ENCODE measurements at places on chromosomes 16 and 17.

DNA sequence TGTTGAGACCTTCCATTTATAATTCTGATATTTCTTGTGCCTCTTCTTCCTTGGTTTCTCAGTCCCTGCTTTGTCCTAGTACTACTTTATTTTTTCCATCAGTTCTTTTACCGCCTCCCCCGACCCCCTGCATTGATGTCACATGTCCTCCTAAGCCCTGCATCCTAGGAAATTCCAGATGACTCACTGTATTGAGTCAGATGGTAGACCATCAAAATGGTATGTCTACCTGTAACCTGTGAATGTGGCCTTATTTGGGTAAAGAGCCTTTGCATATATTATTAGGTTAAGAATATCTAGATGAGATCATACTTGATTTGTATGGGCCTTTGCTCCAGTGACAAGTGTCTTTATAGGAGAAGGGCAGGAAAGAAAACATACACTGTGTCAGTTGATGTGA, 515.3 kb upstream of the CA10 start:
- DNase-seq: no peak

DNA sequence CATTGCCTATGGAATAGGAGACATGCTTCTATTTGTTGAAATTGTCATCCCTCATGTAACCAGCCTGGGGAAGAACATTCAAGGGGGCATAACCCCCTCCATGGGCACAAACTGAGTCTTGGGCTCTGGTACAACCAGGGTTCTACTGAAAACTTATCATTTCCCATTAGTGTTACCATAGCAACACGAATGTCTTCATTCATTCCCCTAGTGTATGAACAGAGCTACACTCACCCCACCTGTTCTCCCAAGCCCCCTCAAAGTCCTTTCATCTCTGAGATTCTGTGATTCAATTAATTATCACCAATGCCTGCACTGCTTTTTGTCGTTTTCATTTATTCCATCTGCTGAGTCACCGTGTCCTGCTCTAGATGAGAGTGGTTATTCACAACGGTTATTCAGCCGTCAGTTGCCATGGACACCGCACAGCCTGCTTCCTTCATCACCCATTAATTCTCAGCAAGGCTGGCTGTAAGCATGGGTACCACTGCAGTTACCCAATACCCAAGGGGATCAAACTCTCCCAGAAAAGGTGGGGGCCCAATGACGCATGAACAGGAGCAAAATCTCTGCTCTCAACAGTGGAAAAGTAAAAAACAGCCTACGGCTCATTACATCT, 1.6 kb upstream of the GAST start:
- peak; percentile 58 for DNase-seq

- no peak for DNase-seq
Measured at GRCh38 chr16:81940781-81941560, 70.3 kb downstream of the SDR42E1 start.

DNA sequence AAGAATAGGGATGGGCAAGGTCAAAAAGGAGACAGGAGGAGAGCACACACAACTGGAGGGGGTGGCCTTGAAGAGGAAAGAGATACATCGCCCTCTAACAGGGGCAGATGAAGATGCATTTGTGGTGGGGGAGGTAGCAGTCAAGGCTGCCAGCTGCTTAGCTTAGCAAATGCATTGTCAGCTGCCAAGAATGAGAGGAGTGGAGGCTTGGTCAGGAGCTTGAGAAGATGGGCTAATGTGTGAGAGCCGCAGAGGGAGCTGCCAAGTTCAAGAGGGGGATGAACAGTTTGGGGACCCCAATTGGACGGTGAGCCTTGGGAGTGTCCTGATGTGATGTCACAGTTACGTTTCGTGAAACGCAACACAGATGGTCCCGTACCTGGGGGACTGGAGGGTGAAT, 28.9 kb upstream of the GNA13 start:
- DNase-seq: no peak

GRCh38 chr16:49621241-49622083, 234.4 kb downstream of the ZNF423 start:
- no peak for DNase-seq

GRCh38 chr17:64133546-64134215, 3.7 kb upstream of the ERN1 start:
- DNase-seq: no peak

DNA sequence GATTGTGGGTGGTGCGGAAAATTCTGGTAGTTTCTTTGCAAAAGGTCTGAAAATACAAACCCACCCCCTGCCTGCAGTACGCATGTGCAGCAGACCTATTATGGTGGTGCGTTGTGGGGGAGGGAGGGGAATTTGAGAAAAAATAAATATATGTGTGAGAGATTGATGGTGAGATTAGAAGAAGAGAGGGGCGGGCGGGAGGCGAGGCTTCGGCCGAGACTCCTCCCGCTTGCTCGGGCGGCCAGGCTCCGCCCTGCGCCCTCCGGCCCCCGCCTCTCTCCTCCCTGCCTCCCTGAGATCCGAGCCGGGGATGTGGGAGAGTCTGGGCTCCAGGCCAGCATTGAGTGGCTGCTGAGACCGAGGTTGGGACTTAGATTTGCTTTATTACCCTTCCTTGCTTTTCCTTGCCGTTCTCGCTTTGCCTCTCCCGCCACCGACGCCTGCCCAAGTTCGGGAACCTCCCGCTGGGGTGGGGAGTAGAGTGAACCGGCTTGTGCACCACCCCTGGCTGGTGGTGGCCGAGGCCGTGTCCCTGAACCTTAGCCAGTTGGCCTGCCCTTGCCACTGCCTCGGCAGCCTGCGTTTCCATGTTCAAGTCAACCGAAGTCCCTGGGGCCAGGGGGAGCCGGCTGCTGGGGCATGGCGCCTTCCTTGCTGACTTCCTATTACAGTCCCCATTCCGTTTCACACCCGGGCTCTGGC, 956 bp upstream of the CHD3 start:
- DNase-seq: peak; percentile 78

- no peak for DNase-seq
Measured at GRCh38 chr16:79769270-79769927, 168.9 kb upstream of the MAF start.

DNA sequence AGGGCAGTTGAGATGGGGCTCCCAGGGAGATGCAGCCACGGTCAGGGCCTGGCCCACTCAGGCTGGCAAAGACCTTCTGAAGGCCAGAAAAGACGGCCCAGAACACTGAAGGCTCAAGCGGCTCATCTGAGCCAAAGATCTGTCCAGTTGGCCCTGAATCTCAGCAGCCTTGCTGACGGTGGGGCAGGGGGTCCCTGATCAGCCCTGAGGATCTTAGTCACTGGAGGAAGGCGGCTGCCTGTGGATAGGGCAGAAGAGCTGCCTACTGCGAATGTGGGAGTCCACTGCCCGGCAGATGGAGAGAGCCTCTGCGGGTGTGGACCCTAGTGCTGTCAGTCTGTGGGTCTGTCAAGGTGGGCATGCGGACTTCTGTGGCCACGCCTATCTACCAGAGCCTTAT, 1738.2 kb downstream of the TP53TG3F start:
- no peak for DNase-seq

DNA sequence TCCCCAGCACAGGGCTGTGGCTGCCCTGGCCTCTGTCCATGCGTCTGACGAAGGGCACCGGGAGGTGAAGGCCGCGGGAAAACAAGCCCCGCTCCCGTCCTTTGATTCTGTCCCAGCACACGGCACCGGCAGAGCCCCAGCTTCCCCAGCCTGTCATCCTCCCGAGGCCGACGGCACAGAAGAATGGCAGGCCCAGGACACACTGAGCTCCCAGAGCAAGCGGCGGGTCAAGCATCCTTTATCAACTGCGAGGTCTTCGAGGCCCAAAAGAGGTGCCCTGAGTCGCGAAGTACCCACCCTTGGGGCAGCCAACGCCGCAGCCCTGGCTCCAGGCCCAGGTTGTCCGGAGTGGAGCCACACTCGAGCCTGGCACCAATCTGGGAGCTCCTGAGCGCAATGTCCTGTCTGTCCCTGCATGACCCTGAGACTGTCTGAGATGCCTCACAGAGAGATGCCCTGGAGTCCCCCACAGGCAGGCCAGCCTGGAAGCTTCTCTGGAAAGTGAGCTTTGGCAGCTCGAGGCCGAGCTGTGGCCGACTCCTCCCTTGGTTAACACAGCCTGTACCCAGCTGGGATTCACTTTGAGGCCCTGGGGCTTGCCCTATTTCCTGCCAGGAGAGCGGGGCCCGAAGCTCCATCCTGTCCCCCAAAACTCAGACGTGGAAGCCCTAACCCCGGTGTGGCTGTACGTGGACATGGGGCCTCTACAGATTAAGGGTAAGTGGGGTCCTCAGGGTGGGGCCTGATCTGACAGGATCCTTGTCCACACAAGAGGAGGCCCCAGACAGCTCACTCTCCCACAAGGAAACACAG, 23.3 kb downstream of the SLC7A5 start:
- no peak for DNase-seq

DNA sequence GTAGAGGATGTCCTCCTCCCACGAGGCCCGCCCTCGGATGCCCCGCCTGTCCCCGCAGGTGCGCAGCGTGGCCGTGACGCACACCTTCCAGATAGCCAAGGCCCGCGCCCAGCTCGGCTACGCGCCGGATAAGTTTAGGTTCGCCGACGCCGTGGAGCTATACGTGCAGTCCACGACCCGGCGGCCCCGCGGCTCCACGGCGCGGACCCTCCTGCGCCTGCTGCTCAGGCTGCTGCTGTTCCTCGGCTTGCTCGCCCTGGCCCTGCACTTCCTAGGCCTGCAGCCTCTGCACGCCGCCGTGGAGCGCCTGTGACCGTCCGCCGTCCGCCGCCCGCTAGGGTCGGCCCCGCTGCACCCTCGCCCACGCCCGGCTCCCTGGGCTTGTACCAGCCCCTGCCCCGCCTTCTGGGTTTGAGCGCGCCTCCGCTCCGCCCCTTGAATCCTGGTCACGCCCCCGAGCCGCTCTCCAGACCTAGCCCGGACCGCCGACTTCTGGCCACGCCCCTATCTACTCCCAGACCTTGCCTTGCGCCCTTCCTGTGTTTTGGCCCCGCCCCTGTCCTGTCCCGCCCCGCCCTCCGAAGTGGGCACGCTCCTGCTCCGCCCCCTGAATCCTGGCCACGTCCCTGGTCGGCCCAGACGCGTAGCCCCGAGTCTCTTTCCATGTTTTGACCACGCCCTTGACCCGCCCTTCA, 15.8 kb upstream of the EEF2K start:
- DNase-seq: peak; percentile 96

- DNase-seq: no peak
Measured at GRCh38 chr17:31494259-31495021, 103.0 kb downstream of the RAB11FIP4 start.

DNA sequence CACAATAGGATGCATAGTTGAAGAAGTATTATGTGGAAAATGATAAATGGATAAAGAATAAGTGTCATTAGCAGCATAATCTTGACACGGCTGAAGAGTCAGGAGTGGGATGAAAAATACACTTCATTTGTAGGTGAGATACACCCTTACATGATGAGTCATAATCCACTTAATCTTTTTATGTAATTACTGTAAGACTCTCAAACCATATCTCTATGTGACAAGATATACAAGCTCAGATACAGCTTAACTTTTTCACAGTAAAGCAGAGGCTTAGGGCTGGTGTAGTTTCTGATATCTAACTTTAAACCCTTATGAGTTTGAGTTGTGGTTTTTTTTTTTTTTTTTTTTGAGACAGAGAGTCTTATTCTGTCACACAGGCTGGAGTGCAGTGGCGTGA, 101.2 kb downstream of the FTO start:
- DNase-seq: no peak

DNA sequence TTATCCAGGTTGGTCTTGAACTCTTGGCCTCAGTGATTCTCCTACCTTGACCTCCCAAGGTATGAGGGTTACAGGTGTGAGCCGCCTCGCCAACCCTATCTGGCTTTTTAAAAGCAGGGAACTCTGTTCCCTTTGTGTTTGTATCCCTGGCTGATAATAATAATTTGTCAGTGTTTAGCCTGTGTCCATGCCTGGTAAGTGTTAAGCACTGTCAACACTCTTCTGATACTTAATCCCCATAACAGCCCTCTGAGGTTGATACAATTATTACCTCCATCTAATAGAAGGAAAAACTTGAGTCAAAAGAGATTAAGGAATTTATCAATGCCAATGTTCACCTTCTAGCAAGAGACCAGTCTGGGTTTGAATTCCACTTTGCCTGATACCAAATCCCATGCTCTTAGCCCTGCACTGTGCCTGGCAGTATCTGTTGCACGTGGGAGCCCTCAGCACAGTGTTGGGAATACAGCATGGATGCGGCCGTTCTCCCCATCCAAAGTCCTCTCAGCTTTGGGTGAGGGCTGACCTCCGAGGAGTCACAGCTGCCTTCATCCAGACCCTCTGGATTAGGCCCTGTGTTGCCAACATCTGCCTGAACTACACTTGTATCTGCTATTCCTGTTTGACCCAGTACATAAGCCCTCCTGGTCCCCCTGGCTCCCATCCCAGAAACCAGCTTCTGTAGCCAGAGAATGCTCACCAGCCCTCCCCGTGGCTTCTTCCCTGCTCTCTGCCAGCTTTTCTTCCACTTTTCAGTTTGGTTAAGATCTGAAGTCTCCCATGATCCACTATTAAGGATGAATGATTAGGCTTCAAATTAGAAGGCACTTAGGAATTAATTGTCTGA, 335.6 kb upstream of the ASIC2 start:
- DNase-seq: no peak

- no peak for DNase-seq
Measured at GRCh38 chr17:2374549-2375285, 26.1 kb downstream of the MNT start.

DNA sequence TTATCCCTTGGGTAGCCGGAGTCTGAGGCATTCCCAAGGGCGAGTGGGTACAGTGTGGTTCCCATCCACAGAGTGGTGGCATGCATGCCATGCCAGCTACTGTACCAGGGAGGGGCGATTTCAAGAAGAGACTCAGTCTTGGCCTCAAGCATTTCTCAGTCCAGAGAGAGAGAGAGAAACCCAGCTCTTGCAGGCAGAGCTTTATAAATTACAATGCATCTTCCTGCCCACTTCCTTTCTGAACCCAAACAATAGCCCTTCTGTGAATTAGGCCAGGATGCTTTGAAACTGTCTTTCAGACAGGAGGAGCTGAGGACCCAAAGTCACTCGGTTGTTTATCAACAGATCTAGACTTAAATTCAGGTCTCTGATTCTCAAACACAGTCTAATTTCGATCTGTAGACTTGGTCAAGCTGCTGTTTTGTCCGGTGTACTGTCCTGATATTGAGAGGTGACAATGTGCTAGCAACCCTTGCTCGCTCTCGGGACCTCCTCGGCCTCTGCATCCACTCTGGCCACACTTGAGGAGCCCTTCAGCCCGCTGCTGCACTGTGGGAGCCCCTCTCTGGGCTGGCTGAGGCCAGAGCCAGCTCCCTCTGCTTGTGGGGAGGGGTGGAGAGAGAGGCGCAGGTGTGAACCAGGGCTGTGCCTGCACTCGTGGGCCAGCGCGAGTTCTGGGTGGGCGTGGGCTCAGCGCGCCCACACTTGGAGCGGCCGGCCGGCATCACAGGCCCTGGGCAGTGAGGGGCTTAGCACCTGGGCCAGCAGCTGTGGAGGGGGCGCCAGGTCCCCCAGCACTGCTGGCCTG, 408.0 kb downstream of the UTP18 start:
- DNase-seq: no peak

DNA sequence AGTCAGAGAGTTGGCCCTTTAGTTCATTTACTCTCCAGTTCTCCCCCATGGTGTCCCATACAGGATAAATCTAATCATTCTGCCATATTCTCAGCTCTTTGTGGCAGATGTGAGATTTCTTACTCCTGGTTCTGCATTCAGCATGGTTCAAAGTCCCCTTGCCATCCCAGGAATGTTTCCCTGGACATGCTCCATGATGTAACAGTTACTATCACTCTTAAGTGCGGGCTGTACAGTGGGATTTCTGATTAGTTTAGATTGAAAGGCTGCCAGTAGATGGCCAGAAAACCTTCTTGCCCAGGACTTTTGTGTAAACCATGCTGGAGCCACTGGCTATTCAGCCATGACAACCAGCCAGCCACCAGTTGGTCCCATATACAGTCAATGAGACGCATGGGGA, 10.4 kb downstream of the KRT37 start:
- no peak for DNase-seq

All from stimulated activated CD4-positive, alpha-beta T cell treated with anti-CD3 and anti-CD28 coated beads, Interleukin-4, amount 100 ng/mL, for 4 hours (primary cell).